ENCODE measurements at places on chromosomes 6 and 20.

- DNase-seq: peak; percentile 47
These were observed 110.0 kb upstream of the SLC22A23 start for GRCh38 chr6:3566812-3567211.

GRCh38 chr6:15536198-15536955, 126.5 kb downstream of the DTNBP1 start:
- peak; percentile 31 for DNase-seq

GRCh38 chr6:43021270-43022047, at the start of gene RRP36:
TSS of gene RRP36 (plus strand) at chr6:43021623. CDS start at chr6:43021655, 32 bp downstream.
- DNase-seq: peak; percentile 65

DNA sequence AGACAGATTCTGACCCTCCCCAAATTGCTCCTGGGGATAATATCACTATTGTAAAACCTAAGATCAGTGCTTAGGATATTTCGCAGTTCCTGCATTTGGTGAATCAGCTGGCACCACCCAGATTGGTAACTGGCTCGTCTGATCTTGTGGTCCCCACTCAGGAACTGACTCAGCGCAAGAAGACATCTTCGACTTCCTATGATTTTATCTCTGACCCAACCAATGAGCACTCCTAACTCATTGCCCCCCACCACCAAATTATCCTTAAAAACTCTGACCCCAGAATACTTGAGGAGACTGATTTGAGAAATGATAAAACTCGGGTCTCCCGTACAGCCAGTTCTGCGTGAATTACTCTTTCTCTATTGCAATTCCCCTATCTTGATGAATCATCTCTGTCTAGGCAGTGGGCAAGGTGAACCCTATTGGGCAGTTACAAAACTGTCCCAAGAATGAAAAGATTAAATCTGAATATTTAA, 55.7 kb upstream of the PRND start:
- peak; percentile 61 for DNase-seq

- DNase-seq: no peak
These were observed 52.5 kb downstream of the RBL1 start for GRCh38 chr20:37042986-37043972.

DNA sequence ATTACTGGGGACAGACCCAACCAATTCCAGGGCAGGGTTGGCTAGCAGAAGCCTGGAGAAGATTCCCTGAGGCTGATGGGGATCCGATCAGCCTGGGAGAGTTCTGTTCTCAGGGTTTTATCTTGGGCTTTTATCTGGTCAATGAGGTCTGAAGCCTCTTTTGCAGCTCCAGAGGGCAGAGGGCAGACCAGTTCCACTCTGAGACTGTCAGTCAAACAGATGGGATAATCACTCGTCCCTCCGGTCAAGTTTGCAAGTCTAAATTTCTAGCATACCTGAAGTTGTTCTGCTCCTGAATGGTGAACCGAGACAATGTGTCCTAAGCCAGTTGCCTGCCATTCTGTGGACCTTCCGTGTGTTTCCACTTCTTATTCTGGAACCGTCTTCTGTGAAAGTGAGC, 3.0 kb upstream of the MAS1 start:
- DNase-seq: no peak

DNA sequence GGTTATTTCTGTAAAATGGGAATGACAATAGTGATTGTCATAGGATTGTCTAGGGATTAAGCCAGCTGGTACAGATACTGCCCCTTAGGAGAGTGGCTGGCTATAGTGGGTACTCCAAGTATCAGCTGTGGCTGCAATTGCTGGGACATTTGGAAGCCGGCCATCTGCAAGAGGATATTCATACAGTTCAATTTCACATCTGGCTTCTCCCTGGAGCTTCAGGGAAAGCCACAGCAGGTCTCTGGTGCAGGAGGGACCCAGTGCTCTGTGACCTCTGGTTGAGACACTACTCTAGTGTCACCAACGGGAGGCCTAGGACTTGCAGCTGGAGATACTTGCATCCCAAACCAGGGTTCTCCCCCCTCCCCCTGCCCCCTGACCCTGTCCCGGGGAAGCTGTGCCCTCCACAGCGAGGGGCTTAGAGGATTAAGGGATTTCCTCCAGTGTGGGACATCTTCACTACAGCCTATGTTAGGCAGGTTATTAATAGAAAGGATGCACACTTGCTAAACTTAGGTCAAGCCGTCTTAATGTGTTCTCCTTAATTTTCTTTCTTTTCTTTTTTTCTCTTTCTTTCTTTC, 2.7 kb downstream of the SLC2A10 start:
- DNase-seq: no peak

DNA sequence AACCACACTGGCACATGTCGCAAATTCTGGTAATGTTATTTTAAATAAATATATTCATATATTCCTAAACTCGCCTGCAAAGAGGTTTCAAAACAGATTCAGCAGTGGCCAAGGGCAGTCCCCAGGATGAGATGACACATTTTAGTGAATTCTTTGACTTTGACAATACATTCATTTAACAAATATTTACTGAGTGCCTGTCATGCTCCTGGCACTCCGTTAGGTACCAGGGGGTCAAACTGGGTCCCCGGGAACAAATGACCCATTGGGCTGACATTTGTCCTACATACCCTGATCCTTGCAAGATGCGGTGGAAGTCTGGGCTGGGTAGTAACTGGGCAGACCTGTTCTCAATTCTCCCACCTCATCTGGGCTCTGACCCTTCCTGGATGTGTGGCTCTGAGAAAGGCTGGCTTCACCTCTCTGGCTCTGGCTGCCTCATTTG, 74.9 kb downstream of the FYN start:
- DNase-seq: no peak

DNA sequence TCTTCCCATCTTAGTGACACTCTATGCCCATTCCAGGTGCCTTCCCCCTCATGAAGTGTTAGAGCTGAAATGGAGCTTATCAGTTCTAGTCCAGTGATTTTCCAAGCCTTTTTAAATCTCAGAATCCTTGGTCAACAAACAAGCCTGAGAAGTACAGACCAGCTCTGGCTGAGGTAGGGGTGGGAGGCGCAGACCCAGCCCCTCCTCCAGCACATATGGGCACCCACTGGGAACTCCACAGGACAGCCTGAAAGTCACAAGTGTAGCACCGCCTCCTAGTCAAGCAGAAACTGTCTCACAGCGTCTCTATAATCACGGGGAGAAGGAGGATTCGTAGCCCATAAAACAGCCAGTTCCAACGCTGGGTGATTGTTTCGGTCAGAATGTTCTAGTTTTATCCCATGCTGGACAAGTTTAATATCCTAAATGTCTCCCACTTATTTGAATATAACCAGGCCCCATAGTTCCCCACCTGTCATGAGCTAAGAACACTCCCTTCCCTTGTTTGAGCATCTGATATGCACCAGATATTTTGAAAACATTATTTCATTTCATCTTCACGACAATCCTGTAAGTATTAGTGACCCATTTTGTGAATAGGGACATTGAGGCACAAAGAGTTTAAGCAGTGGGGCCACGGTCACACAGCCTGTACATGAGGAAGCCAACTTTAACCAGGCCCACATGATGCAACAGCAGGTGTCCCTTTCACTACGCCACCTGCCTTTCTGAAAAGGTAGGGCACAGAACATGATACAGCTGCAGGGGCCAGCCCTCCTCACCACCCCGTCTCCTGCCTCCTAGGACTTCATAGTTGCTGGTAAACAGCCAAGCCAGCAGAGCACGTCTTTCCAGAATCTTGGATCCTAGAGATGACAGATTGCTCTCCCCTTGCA, 40.1 kb downstream of the TRAF3IP2 start:
- DNase-seq: no peak

DNA sequence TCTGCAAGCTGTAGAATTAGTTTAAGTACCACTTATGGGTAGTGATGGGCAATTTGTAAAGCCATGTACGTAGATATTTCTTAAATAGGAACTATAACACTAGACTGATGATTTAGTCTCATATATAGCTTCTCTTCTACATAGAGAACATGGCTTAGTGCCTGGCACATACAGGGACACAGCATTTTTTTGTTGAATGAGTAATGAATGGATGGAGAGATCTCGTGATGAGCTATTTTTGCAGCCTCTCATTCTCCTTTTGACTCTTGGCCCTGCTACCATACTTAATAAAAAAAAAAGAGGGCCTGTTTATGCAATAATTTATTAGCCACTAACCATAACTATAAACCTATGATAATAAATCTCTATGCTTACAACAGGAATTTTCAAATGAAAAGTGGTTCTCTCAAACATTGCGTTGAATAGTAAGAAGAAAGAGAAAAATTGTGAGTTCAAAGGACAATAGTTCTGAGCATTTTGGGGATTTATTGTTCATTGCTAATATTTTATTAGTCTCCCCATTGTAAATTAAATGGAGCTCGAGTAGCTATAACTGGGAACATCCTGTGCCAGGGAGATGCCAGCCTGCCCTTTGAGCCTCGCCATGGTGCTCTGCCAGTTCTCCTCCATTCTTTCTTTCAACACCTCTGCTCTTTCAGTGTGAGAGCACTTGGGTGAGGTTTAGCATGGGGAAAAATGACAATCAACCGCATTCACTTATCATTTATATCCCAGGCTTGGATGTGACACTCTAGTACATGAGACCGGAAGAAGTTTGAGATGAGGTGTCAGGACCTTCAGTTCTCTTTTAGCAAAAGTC, 14.7 kb upstream of the RCAN2 start:
- DNase-seq: no peak

GRCh38 chr20:43680981-43681380, 14.1 kb downstream of the MYBL2 start:
- DNase-seq: peak; percentile 76

DNA sequence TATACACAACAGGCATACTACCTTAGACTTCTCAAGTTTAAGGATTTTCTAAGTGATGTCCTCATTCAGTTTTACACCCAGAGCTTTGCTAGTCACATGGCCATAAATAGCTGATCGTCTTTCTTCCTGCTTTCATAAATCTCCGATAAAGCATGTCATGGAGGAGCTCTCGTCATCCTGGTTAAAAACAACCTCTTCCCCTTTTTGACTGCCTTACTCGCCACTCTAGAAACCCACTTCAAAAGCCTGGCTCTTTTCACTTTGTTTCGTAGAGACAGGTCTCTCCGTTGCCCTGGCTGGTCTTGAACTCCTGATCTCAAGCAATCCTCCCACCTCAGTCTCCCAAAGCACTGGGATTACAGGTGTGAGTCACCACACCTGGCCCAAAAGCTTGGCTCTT, 67.0 kb upstream of the SMIM29 start:
- no peak for DNase-seq

- peak; percentile 42 for DNase-seq
These were observed 29.2 kb downstream of the SLC22A23 start for GRCh38 chr6:3427687-3428085.

DNA sequence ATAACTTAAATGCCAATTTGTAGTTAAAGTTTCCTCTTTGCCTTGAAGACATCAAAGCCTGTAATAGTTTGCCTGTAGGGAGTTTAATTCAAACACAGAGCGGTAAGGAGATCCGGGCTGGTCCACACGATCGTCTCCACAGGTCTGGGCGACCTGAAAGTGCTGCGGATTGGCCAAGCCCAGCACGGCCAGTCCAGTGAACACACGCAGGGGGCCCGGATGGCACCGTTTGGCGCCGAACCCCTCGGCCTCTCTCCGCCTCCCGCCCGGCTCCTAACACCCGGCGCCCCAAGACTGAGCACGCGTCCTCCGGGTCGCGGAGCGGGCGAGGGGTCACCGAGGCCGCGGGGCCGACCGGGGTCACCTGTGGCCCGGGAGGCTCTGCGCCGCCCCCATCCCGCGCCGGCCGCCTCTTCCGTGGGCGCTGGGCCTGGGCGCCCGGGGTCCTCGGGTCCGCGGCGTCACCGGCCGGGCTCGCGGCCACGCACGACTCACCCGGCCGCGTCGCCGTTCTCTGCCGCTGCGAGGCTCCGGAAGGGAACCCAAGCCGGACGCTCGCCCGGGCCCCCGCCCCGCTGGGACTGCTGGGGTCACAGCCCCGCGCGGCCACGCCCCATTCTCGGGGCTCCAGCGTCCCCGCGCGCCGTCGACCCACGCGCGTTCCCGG, 481 bp downstream of the SERPINB6 start:
- DNase-seq: peak; percentile 40

DNA sequence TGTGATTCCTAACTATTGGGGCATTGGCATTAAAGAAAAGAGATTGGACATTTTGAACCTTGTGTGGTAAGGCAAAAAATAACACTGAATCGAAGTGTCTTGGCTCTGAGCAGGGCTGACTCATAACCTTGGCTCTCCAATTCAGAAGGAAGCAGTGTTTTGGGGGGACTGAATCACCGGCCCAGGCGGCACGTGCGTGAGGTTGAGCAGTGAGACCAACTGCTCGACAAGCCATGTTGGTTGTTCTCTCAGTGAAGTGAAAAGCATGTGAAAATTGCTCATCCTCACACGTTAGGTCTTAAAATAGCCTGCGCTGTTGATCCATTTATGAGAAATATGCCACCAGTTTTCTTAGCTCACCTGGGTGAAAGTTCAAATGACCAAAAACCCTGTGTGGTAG, 137.8 kb upstream of the SPACA1 start:
- DNase-seq: peak; percentile 75

- DNase-seq: no peak
These were observed 18.6 kb downstream of the PRKN start for GRCh38 chr6:162708971-162709370.

GRCh38 chr6:12007887-12008286, 4.2 kb upstream of the HIVEP1 start:
- DNase-seq: no peak

DNA sequence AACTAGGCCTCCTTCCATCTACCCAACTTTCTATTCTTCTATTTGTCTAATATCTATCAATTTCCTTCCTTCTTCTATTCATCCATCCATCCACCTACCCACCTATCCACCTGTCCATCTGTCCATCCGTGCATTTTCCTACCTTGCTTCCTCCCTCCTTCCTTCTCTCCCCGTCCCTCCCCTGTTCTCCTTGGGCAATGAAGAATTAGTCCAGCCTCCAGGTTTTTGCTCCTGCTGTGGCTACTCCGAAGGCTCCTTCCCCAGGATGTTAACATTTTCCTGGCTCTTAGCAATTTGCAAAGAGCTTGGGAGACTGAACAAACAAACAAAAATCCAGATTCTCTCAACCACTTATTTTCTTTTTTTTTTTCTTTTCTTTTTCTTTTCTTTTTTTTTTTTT, 81.6 kb downstream of the KCNB1 start:
- peak; percentile 34 for DNase-seq

- DNase-seq: no peak
These were observed 123.7 kb downstream of the MRPL14 start for GRCh38 chr6:44003345-44004061.

DNA sequence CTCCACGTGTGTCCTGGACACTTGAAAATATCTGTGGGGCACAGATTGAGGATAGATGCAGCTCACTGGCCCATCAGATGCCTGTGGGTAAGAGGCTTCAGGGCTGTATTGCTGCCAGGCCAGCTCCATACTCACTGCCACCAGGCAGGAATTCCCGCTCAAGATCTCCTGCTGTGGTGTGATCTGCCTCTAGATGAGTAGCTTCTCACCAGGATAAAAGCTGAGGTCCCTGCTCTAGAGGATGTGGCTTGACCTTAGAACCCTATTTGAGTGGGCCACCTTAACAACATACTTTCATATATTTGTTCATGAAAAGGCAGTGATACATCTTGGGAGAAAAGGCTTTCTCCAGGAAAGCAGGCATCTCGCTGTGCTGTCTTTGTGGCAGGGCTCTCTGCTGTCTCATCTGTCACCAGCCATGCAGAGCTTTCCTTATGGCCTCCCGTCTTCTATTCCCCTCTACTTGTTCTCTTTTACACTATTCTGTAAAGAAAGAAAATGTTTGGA, 165.7 kb upstream of the RNF217 start:
- no peak for DNase-seq

All from AG10803 (cell line).